ENCODE measurements at places on chromosomes 12 and 14.

DNA sequence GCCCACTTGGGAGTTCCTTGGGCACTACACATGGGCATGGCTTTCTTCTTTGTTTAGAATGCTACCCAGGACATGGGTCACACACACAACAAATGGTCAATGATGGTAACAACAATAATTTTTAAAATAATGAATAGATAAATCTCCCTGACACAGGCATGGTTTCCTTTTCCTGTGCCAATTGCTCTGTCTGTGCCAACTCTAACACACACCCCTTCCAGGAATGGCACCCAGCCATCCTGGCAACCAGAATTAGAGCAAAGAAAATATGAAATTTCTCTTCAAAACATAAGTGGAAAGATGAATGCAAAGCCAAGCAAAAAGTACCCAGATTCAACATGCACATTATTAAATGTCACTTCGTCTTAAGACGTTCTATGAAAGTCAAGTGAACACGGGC is 104.9 kb upstream of the SOX5 start:
- no peak for DNase-seq

- DNase-seq, result no peak
Observed at GRCh38 chr14:48504921-48505320, 829.5 kb upstream of the MDGA2 start.

- DNase-seq, result no peak
Observed at GRCh38 chr12:97022536-97023230, 115.6 kb downstream of the NEDD1 start.

DNA sequence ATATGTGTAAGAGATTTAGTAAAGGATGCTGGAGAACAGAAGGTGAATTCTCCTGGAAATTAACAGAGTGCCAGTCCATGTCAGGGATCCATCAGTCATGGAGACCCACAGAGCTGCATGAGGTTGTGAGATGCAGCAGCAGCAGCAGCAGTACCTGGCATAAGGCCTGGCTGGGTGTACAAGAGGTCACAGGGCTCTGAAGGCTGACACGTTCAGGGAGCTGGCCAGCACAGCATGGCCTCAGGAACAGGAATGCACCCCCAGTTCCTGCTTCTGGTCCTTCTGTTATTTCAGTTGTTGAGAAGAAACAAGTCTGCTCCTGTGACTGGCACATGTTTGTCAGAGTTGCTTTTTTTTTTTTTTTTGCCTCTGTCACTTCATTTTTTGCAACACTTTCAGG is 210.8 kb downstream of the CNTN1 start:
- DNase-seq, result no peak
